ENCODE measurements at places on chromosomes 7 and 10.

- no peak for DNase-seq
These were observed 31.2 kb downstream of the FOXK1 start for GRCh38 chr7:4713183-4713784.

DNA sequence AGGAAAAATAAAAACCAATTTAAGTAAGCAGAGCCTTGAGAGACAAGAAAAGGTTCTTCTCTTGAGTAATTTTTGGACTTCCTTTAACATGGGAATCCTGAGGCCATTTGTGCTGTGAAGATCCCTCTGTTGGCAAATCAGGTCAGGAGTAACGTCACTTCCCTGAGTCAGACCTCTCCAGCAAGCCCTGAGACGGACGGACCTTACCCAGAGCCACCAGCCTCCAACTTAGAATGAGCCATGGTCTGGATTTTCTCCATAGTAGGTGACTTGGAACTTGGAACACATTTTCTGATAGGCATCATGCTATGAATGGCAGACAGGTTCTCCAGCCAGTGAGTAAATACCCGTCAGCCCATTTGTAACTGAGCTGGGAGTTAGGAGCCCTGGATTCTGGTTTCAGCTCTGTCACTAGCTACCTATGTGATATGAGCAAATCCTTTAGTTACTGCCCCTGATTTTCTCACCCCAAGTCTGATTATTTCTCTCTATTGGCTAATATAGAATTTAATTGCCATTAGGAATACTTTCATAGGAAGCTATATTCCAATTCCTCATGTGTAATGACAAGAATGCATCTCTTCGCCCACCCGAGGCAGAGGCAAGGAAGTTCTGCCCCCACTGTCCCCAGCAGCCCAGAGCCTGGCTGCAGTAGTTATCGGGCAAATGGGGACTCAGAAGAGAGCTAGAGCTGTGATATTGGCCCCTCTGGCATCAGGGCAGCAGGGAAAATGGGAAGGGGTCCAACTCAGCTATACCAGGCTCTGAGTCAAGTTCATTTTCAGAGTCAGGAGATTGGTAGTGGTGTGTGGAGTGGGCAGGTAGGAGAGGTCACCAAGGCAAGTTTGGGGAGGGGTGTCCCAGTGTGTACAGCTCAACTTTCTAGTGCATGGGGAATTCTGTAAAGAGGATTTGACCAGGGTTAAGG, 153.7 kb upstream of the AGK start:
- no peak for DNase-seq

DNA sequence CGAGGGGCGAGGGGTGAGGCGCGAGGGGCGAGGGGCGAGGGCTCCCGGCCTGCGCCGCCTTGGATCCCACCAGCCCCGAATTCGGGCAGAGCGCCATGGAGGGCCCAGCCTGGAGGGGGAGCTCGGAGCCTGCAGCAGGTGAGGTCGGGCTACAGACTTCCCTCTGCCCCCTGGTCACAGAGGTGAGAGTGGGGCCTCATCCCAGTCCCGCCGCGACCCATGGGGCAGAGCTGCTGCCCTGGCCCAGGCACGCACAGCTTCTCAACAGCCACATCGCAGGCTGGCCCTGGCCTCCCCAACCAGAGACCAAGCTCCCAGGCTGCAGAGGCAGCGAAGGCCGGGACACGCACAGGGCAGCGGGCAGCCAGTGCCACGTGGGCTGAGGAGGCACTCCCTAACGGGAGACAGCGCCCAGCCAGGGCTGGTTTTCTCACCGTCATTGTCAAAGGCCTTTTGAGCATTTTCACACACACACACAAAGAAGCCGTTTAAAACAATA, 191.8 kb downstream of the PTPRN2 start:
- DNase-seq, result no peak

- no peak for DNase-seq
These were observed 22.2 kb upstream of the JMJD1C start for GRCh38 chr10:63487990-63488389.

GRCh38 chr7:55568613-55569268, 3.6 kb downstream of the VOPP1 start:
- DNase-seq, result no peak

GRCh38 chr7:50462361-50462760, 12.2 kb upstream of the FIGNL1 start:
- no peak for DNase-seq

- DNase-seq, result no peak
These were observed 71.9 kb downstream of the ELFN1 start for GRCh38 chr7:1741751-1742554.

DNA sequence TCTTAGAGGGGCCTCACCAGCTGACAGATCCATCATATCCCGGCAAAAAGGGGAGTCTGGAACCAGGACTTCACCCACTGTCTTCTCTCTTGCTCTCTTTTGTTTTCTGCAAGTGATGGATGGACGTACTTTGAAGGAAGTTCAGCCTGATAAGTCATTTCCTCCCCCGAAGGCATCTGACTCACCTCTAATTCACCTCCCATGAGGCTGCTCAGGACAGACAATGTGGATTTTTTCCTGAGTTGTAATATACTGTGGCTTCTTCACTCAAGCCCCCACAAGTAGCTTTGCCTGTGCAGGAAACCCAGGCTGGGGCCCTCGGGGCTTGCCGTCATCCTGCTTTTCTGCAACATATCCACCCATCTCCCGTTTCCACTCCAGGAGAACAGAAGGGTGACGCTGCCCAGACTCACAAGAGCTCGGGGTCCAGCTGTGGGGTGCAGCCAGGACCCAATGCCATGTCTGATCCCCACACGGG, 70.4 kb downstream of the ASB13 start:
- no peak for DNase-seq

DNA sequence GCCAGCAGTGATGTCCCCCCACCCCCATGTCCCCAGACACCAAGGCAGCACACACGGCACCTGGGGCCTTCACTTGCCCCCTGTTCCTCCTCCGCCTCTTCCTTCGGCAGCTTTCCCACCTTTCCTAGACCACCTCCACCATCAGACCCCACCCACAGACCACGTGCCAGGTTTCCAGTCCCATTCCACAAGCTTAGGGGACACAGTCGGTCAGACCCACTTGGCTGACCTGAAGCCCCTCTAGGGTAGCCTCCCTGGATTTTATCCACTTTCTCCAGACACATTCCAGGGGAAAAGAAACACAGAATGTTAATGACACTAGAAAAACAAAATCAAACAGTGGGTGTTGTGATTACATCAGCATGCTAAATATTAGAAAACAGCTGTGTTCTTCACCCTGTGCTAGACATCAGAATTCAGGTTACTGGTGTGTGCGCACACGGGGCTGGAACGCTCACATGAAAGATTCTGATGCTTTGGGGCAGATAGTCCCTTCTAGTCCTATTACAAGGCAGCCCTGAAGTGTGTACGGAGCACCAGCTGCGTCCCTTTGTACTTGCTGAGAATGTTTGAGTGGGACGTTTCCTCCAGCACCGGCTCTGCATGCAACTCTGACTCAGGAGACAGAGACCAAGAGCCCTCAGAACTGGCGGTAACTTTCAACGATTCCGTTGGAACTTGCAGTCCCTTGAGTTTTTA, 75.5 kb upstream of the PPP2R2D start:
- no peak for DNase-seq
